Thymus (tissue), 14 donors: ENCODE measurements at places on chromosomes 16 and 17.

GRCh38 chr17:45313421-45313771, 3.4 kb downstream of the MAP3K14 start:
- no peak for DNase-seq

GRCh38 chr16:83627996-83628395, 179.8 kb upstream of the HSBP1 start:
- no peak for DNase-seq

DNA sequence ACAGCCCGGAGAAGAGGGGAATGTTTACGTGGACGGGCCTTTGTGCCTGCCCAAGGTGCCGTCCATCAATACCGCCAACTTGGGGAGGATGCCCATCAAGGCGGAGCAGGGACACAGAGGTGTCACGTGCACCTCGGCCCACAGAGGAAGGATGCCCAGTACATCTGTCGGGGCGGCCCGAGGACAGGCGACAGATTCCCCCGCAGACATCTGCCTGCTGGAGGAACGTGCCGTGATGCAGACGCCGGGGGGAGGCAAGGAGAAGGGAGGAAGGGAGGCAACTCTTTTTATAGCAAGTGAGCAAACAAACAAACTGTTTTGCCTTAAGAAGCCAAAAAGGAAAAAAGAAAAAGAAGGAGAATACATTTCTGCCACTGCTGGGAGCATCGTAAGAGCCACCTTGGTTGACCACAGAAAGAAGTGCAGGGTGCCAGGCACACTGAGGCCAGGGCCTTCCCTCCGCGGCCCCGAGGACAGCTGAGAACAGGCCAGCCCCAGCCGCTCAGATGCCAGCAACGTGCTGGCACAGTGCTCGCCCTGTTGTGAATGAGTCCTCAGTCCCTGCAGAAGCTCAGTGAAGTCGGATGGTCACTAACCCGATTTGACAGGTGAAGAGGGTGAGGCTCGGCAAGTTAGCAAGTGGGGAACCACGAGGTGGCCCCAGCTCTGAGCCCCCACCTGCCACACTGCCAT, 146.4 kb downstream of the RBFOX3 start:
- DNase-seq, result no peak

GRCh38 chr17:59377410-59377809, 46.0 kb downstream of the YPEL2 start:
- DNase-seq, result no peak

- no peak for DNase-seq
Measured at GRCh38 chr17:44451832-44452231, 51.4 kb downstream of the GPATCH8 start.

DNA sequence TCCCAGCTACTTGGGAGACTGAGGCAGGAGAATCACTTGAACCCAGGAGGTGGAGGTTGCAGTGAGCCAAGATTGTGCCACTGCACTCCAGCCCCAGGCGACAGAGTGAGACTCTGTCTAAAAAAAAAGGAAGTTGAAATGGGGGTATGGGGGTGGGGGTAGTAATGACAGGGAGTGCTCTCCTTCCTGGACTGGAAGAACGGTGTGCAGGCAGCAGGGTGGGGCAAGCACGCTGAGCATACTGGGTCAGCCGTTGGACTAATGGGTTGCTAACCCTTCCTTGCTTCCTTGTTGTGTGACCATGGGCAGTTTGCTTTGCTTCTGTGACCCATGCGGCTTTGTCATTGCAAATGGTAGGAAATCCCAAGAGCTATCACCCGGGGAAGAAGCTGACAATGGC, 16.5 kb downstream of the KATNIP start:
- no peak for DNase-seq

DNA sequence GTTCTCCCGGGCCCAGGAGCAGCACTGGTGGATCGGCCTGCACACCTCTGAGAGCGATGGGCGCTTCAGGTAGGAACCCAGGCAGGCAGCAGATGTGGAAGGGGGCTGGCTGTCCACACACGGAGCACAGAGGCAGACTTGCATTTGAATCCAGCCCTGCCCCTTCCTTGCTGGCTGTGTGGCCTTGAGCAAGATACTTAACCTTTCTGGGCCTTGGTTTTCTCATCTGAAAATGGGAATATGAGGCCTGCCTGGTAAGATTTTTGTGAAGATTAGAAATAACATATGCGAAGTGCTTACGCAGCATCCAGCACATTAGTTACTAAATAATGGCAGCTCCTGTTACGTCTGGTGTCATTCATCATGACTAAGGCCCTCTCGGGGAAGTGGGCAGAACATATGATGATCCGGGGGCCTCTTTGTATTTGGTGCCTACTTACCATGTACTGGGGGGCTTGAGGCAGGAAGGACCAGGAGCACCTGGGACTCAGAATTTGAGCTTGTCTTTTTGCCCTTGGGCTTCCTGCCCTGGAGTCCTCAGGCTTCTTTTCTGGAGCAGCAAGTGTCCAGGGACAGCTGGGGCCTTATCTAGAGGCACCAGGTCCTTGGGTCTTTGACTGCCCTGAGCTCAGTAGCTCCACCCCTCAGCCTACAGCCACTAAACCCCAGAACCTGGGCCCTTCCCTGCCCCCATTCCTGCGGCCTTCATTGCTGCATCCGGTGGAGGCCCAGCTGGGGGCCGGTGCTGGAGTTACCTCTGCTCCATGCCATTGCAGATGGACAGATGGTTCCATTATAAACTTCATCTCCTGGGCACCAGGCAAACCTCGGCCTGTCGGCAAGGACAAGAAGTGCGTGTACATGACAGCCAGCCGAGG, 53.8 kb downstream of the MRC2 start:
- no peak for DNase-seq

DNA sequence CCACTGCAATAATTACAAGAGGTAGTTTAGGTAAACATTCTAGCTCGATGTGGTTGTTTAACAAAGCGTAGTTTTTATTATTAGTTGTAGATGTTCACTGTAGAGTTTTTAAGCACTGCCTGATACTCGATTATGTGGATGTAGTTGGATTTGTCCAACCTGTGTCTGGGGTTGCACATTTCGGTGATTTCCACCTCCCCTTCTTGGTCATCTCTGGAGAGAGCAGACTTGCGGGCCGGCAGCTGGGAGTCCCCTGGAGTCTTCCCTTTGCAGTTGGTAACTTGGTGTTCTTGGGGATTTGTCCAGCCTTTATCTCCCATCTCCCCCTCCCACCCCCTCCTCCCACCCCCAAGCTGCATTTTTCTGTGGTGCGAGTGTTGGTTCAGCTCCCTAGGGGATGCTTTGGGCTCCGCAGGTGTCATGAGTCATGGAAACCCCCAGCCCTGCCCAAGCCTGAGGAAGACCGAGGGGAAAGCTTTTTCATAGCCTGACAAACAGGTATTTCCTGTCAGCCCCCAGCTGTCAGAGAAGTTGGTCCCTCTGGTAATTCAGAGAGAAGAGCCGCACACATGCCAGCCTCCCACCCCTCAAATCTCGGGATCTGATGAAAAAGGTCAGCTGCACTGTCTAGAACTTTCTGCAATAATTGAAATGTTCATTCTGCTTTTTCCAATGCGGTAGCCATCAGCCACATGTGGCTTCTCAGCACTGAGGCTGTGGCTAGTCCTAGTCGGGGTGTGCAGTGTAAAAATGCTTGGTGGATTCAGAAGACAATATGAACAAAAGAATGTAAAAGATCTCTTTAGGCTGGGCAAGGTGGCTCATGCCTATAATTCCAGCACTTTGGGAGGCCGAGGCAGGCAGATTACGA, 50.3 kb downstream of the KSR1 start:
- DNase-seq, result peak; percentile 14

DNA sequence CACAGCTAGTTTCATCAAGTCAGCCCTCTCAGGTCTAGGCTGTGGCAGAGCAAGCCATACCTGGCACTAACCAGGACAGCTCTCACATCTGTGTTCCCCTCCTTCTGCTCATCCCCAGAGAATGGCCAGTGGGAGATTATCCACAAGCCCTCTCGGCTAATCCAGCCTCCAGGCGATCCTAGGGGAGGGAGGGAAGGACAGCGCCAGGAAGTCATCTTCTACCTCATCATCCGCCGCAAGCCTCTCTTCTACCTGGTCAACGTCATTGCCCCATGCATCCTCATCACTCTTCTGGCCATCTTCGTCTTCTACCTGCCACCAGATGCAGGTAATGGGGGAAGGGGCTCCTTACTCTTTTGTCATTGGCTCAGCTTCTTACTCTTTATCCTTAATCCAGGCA, 3.6 kb downstream of the CHRNB1 start:
- DNase-seq, result no peak
